Type B pancreatic cell (in vitro differentiated cells): ENCODE measurements at places on chromosomes 6 and 20. TPM values are rescaled to one million over a fixed set of nuclear protein-coding genes. Genes with fewer than 3 reads are reported as not detected.

Gene WRNIP1
- total RNA-seq = 37.6 and 41.2 TPM in 2 replicates

Gene C6orf58
- 0.63 TPM in 1 of 2 replicates, not detected in the other for total RNA-seq

Gene ZNF391
- total RNA-seq = 4.9 and 8.4 TPM in 2 replicates

GRCh38 chr6:14038467-14039437 is 78.8 kb upstream of the CD83 start:
- peak overlapping the region; percentile 11 for H3K27ac ChIP-seq
- H3K4me3 ChIP-seq = peak overlapping the region; percentile 33
- peaks cover 18% of the 10 kb centered on the region for H3K4me1 ChIP-seq
- H3K27me3 ChIP-seq = peaks cover 9% of the 10 kb centered on the region
- H3K36me3 ChIP-seq = no peaks in the 10 kb centered on the region

DNA sequence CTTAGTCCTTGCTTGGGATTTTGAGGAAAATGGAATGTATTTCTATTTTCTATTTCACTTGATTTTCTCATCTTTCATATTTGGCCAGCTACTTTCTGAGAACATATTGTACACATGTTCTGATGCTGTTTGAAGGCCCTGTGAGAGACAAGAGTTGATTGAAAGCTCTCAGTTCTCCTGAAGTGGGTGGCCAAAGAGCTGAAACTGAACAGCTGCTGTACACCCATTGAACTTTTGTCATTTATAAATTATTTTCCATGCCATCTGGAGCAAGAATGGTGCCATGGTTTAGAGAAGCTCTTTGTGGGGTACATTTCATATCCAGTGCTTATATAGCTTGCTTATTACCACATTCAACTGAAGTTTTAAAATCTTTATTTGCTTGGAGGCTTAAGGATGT is 298.3 kb downstream of the PRL start:
- no peaks in the 10 kb centered on the region for H3K27me3 ChIP-seq
- H3K4me1 ChIP-seq = peaks cover 53% of the 10 kb centered on the region
- H3K27ac ChIP-seq = peak overlapping the region; percentile 46
- no peak for DNase-seq
- H3K36me3 ChIP-seq = peaks cover 8% of the 10 kb centered on the region

- no peak overlapping the region for H3K27ac ChIP-seq
- no peak overlapping the region for H3K4me3 ChIP-seq
- H3K4me1 ChIP-seq = peaks cover 28% of the 10 kb centered on the region
- no peak for DNase-seq
- H3K27me3 ChIP-seq = peaks cover 21% of the 10 kb centered on the region
Measured at GRCh38 chr6:168834042-168834587, 393.1 kb downstream of the SMOC2 start.

DNA sequence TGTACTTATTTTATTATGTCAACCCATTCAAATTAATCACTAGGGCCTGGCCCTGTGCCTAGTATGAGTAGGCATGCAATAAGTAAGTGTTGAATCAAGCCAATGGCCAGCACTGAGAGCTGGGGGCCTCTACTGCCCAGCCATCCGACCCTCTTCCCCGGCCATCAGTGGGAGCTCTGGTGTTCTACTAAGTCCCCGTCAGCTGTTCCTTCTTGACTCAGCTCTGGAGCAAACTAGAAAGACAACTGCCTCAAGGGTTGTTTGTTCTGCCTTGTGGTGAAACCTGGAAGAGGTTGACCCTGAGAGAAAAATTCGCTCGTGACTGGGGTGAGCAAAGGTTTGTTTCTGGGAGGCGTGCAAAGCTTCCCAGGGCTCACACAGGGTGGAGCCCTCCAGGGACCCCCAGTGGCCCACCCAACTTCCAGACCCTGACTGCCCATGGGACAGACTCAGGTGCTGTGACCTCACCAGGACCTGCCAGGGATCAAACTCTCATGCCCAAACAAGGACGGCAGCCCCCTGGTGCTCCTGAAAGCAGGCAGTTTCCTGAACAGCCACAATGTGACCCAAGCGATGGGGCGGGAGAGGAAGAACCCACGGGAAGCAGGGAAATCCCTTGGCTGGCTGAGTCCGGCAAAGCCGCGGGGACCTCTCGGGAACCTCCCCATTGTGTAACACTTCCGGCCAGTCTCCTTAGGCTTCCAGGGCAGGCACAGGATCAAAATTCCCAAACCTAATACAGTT is 50.4 kb downstream of the BANF2 start:
- peaks cover 7% of the 10 kb centered on the region for H3K4me1 ChIP-seq
- H3K4me3 ChIP-seq = no peak overlapping the region
- H3K36me3 ChIP-seq = no peaks in the 10 kb centered on the region
- peaks cover 11% of the 10 kb centered on the region for H3K27me3 ChIP-seq
- no peak overlapping the region for H3K27ac ChIP-seq

GRCh38 chr20:10313701-10314100 is 95.1 kb downstream of the SNAP25 start:
- no peak overlapping the region for H3K27ac ChIP-seq
- H3K36me3 ChIP-seq = peaks cover 3% of the 10 kb centered on the region
- H3K4me1 ChIP-seq = peaks cover 20% of the 10 kb centered on the region
- no peak for DNase-seq
- H3K4me3 ChIP-seq = no peak overlapping the region
- peaks cover 24% of the 10 kb centered on the region for H3K27me3 ChIP-seq

DNA sequence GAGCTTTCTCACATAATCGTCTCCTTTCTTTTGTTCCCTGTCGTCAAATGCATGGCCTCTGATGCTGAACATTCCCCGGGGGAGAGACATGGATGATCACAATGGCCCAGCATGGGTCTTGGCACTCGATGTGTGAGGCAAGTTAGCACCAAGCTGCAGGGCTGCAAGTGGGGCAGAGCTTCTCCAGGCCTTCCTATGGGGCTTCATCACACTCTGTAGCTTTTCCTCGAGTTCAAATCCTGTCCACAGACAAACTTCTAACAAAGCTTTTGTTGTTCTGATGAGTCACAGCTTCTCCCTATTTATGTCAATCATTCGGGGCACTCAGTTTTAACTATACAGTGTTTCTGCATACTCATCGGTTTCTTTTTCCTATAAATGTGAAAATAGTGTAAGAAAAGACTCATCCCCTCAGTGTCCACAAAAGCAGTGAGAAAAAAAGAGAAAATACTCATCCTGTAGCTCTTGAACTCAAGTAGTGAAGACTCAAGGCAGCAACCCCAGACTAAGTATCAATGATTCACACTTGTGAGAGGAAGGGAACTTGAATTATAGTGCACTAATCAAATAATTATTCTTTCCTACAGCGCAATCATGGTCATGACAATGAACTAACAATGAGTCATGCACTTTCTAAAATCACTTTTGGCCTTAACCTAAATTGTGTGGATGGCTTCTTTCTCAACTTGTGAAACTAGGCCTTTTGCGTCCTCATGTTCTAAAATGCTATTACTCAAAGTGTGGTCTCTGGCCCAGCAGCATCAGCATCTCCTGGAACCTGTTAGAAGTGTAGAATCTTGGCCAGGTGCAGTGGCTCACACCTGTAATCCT is 68.4 kb upstream of the NOX3 start:
- H3K27me3 ChIP-seq = no peaks in the 10 kb centered on the region
- peaks cover 5% of the 10 kb centered on the region for H3K4me1 ChIP-seq
- DNase-seq = no peak
- no peak overlapping the region for H3K4me3 ChIP-seq
- no peaks in the 10 kb centered on the region for H3K36me3 ChIP-seq
